AG10803 (cell line): ENCODE measurements at places on chromosomes 3 and 15.

DNA sequence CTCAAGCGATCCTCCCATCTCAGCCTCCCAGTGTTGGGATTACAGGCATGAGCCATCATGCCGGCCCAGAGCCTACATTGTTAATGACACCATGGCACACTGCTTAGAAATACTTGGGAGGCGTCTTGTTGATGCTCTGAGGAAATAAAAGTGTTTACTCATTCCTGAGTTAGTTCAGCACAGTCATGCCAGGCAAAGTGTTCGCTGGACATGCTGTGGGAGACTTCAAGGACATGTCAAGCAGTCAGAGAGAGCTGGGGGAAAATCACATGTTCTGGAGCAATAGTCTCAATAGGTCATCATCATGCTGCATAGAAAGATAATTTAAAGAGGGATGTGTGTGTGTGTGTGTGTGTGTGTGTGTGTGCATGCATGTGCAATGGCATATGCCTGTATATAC is 37.5 kb downstream of the TTC23 start:
- peak; percentile 40 for DNase-seq

DNA sequence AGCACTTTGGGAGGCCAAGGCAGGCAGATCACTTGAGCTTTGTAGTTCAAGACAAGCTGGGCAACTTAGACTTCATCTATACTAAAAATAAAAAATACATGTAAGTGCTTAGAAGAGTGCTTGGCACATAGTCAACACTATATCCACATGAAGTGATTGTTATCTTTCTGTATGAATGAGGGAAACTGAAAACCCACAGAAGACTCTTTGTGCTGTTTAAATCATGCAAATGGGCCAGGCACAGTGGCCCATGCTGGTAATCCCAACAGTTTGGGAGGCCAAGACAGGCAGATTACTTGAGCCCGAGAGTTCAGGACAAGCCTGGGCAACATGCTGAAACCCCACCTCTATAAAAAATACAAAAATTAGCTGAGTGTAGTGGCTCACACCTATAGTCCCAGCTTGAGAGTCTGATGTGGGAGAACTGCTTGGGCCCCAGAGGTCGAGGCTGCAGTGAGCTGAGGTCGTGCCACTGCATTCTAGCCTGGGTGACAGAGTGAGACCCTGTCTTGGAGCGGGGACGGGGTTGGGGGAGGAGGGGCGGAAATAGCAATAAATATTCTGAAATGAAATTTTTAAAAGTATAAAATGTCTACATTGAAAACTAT is 129.7 kb downstream of the NR2E3 start:
- DNase-seq, result no peak

DNA sequence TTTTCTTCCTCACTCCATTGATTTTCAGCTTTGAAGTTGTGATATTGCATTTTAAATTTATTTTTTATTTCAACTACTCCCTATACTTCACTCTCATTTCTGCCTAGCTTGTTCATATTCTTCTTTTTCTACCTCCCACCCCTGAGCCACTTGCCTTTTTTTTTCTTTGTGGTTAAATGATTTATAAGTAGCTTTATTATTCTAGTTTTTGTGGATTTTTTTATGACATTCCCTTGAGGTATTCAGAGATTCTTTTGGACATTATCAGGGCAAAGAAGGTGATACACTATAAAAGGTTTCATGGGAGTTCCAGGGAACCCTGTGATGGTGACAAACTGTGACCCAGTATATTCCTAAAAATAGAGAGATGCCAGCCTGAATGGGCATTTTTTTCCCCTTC is 3.3 kb downstream of the C15orf61 start:
- DNase-seq, result no peak

DNA sequence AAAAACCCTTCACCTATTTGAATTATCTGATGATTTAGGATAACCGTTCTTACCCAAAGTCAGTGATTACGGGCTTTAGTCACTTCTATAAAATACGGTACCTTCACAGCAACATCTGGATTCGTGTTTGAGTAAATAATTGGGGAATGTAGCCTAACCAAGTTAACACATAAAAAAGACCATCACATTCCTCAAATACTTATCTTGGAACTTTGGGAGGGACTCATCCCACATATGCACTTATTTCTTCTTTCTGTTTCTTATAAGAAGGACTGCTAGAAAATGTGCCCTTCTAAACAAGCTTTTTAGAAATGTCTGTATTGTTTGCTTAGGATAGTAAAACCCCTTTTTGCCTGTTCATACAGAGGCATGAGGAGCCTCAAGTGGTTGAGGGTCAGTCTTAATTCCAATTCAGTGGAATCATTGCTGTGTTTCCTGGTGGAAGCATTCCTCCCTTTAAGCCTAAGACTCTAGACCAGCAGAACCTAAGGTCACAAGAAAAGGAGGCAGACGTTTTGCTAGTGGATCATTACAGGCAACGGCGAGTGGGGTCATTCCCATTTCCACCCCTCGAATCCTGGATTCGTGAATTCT is 67.5 kb downstream of the TMEM44 start:
- DNase-seq, result peak; percentile 92

DNA sequence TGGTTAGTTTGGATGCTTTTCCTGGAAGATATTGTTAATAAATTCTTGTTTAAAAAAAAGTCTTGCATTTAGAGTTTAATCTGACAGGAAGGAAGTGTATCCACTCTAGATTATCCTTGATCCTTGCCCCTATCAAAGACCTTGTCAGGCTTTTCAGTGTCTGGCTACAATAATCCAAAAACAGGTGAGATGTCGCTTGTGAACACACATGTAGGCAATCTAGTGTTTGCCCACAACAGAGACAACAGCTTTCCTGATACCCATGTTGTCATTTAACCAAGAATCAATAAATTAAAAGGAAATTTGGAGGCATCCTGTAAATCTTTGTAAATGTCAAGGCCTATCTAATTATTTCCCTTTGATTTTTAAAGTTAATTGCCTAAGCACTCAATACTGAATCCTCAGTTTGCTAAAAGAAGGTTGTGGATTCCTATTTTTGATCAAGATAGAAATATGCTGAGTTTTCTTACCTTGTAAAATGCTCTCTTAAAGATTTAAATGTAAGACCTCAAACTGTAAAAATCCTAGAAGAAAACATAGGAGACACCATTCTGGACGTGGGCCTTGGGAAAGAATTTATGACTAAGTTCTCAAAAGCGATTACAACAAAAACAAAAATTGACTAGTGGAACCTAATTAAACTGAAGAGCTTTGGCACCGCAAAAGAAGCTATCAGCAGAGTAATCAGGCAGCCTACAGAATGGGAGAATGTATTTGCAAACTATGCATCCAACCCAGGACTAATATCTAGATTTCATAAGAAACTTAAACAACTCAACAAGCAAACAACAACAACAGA is 207.7 kb downstream of the NAALADL2 start:
- DNase-seq, result no peak

- DNase-seq, result peak; percentile 66
Measured at GRCh38 chr15:99371180-99372103, 120.2 kb downstream of the LRRC28 start.

GRCh38 chr3:112360561-112360960 is 27.6 kb downstream of the CD200 start:
- DNase-seq, result peak; percentile 4

DNA sequence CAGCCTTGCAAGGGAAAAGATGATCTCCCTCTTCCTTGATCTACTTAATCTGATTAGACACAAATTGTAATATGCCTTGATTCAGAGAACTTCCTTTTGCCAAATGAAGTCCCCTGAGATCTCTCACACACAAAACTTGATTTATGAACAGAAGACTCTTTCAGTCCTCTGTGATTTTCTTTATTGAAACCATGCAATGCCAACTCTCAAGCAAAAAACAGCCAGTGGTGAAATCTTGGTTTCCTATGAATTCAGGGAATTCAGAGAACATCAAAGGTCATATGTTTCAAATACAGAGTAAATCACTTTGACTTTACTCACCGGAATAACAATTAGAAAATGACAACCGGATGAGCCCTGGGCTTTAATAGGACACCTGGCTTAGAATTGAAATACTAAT is 211.7 kb downstream of the ABHD5 start:
- peak; percentile 48 for DNase-seq

DNA sequence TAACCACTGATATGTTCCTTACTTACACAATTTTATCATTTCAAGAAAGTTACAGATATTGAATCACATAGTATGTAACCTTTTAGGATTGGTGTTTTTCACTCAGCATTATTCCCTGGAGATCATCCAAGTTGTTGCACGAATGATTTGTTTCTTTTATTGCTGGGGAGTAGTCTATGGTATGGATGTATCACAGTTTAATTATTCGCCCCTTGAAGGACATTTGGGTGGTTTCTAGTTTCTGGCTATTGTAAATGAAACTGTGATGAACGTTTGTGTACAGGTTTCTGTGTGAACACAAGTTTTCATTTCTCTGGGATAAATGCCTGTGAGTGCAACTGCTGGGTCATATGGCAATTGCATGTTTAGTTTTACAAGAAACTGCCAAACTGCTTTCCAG is 68.8 kb downstream of the NMNAT3 start:
- no peak for DNase-seq

GRCh38 chr15:53695365-53695764 is 64.1 kb downstream of the WDR72 start:
- DNase-seq, result no peak

- DNase-seq, result peak; percentile 45
Measured at GRCh38 chr3:51434746-51435327, 43.8 kb downstream of the RBM15B start.

DNA sequence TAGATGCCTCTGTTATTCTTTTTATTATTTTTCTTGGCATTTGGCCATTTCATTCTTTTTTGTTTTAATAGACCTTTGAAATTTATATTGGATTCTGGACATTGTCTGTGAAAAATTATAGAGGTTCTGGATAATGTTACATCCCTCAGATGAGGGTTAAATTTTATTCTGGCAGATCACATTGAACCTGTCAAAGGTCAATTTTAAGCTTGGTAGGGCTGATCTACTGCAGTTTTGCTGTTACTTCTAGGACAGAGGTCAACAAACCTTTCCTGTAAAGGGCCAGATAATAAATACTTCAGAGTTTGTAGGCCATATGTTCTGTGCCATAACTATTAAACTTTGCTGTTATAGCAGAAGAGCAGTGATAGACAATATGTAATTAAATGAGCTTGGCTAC is 318.9 kb upstream of the DPPA4 start:
- DNase-seq, result no peak

DNA sequence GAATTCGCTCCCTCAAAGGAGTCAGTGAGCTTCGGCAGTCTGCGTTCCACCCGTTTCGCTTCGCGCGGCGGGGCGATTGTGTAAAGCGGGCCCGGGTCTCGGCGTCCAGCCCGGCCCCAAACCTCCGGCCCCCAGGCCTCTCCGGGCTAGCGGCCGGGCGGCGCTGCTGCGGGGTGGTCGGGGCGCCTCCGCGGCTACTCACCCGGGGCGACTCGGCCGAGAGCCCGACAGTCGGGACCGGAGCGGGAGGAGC is 412 bp downstream of the CHDH start:
- no peak for DNase-seq

- no peak for DNase-seq
Measured at GRCh38 chr3:34268032-34268709, 469.7 kb downstream of the PDCD6IP start.

GRCh38 chr15:64892847-64893403 is 18.8 kb upstream of the ANKDD1A start:
- DNase-seq, result no peak

DNA sequence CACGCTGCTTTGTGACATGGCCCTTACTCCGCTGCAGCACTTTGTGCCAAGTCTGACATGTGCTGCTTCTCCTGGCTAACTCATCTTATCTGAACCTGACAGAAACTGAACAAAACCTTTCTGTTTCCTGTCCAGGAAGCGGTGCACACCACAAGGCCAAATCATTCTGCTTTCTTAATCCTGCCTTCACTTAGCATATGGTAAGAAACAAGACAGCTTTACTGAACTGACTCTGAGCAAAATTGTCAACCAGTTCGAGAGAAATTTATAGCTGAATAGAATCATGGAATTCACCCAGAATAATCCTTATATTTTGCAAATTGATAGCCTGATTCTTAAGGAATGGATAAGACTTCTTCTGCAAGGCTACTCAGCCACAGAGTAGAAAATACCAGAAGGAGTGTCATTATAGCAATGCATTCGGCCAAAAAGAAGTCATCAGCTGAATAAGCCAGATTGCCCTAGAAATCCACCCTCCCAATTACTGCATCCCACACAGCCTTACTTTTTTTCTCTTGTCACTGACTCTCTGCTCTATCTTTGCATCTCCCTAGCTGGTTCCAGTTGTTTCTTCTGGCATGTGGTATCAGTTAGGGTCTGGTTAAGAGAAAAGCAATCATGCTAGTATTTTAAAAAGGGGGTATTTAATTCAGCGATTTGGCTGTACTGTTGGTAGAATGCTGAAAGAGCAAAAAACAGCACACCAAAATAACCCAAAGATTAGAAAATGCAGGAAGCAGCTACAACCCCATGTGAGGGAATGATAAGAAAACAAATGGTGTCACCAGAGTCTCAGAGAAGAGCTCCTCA is 41.6 kb upstream of the STRIT1 start:
- no peak for DNase-seq

DNA sequence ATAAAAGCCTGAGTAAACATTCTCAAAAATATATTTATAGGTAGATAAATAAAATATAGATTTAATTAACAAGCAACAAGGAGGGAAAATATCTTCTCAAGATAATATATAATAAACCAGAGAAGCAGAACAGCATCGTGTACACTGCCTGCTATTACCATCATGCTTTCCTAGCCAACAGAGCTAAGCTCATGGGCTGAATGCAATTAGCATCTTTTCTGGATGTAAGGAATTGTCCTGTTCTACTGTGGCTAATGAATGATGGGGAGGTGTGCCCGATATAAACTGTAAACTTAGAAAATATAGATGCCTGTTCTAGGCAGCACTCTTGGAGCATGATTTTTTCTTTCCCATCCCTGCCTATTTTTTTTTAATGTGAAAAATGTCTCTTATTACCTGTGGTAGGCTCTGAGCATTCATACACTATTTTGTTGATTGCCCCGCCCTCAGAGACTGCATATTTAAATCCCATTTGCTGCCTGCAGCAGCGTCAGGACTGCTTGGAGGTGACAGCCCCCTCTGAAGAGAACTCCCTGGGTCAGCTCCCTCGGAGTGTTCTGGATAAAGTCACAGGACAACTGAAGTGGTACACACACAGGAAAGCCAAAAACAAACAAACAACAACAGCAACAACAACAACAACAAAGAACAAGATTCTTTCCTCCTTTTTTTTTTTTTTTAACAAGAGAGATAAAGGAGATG is 312.3 kb downstream of the SATB1 start:
- no peak for DNase-seq

DNA sequence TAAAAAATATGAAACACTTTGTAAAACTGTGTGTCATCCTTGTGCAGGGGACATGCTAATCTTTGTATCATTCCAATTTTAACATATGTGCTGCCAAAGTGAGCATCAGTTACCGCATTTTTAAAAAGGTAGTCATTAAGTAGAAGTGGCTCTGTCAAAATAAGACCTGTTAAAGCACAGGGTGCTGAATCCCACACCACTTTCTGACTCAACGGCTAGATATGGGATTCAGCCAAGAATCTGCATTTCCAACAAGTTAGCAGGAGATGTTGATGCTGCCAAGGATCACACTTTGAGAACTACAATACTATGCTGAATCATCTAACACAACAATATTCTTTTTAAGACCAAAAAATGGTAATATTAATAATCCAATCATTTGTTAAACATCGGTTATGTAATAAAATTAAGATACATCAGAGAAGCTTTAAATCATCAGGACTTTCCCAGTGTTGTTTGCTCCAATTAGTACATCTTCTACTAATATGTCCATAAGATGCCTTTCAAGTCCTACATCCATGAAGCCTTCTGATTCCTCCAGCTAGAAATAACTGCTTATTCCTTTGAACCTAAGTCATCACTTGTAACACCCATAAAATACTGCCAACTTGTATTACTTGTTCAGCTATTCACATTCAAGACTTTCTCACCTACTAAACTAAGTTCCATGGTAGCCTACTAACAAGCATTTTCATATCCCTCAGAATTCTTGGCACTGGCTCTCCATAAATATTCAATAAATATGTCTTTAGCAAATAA is 71.1 kb downstream of the TBL1XR1 start:
- DNase-seq, result peak; percentile 82
